ENCODE measurements at places on chromosomes 16 and 17. TPM values are rescaled to one million over a fixed set of nuclear protein-coding genes. Genes with fewer than 3 reads are reported as not detected.

Gene TLCD2
- 13.6 TPM for total RNA-seq

Gene CASKIN2
- 127 TPM for total RNA-seq

Gene SP6
- total RNA-seq: 0.62 TPM

Gene OTOA
- 0.31 TPM for total RNA-seq

Gene CACNG5
- not detected for total RNA-seq

DNA sequence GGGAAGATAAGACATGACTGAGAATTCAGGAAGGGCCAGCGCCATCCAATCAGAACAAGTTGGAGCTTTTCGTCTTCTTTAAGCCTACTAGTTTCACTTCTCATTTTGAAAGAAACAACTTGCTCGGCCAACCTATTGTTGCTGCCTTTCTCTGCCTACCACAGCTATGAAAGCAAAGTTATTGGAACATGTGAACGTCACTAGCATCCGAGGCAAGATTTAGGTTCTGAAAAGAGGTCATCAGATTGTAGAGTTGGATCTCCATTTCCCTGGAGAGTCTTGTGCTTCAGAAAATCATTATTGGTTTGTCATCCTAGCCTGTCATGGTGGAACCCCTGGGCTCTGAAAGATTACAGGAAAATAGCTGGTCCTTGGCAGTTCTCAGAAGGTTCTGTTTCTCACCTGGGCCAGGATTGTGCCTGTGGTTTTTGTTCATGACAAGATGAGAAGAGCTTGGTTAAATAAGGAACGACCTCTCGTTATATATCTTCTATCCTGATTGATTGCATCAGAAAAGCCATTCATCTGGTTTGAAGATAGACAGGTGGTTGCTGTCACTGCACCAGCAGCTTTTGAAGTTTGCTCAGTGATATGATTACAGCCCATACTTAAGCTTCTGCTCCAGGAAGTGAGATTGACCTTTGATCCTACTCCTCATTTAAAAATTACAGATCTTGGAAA lies 25.3 kb downstream of the CDH13 start:
- DNase-seq: no peak

Gene KRT25
- not detected for total RNA-seq

DNA sequence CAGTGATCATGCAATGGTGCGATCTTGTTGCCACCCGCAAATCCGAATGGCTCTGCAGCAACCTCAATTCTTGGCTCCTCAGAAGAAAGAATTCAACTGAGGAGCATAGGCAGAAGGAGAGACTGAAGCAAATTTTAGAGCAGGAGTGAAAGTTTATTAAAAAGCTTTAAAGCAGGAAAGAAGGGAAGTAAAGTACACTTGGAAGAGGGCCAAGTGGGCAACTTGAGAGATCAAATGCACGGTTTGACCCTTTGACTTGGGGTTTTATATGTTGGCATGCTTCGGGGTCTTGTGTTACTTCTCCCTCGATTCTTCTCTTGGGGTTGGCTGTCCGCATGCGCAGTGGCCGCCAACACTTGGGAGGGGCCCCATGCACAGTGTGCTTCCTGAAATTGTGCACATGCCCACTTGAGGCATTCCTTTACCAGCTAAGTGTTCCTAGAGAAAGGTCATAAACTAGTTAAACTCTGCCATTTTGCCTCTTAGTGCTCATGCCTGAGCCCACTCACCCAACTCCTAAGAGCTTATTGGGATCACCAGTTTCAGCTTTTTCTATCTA lies 36.7 kb downstream of the ZNRF1 start:
- no peak for DNase-seq

DNA sequence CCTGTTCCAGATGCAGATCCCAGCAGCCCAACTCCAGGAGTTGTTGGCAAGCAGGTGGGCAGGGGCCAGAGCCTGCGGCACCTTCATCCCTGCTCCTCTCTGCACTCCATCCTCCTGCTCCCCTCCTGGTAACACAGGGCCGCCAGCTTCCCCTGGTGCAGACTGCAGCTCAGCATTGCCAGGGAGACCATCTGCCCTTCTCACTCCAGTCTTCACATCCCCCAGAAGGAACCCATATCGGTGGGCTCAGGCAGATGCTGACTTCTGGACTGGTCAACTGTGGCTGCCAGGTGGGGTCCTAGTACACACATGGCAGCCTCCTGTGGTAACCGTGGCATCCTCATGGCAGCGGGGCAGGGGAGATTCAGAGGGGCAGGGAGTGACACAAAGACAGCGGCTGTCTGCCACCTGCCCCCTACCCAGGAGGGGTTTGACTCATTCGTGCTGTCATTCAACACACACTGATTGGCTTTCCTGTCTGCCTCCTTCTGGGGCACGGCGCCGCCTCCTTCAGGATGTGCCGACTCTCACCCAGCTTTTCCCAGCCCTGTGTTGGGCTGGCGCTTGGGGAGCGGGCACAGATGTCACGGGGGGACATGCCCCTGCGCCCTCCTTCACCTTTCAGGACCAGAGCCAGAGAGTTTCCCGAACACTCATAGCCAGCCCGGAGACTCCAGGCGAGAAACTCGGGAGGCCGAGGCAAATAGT lies 120.9 kb downstream of the CMIP start:
- DNase-seq: no peak

Gene TAF15
- total RNA-seq: 183 TPM

GRCh38 chr17:21213638-21214014 lies 335 bp downstream of the TMEM11 start:
- no peak for DNase-seq

Gene ATXN7L3
- 59.8 TPM for total RNA-seq

GRCh38 chr17:56653877-56654276 lies 60.4 kb downstream of the NOG start:
- DNase-seq: no peak

DNA sequence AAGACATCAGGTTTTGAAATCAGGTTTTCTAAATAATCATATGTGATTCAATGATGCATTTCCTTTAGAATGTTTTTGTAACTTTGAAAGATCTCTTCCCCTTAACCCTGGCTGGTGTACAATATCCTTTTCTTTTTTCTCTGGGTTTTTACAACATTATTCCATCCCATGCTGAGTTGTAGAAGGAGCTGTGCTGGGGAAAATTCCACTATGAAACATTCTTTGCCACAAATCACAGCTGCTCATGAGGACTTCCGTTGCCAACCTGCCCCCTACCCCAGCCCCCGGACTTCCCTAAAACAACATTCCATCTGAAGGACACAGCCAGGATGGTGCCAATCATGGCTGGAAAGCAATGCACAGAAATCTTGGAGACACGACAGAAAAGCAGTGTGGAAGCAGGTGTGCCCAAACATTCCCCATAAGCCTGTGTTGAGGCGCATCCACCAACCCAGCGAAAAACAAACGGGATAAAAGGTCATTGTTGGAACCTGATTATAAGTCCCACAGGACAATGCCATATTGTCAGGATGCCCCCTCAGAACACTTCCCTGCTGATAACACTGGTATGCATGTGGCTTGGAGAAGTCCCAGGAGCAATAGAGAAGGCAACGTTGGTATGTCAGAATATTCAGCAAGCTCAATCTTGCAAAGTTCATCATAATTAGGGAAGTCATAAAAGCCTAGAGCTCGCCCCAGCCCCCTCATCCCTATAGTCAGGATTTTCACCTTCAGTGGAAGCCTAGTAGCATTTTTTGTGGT lies 475.0 kb downstream of the HS3ST3B1 start:
- DNase-seq: no peak

Gene MRM1
- total RNA-seq: 5.6 TPM

GRCh38 chr16:66905633-66906539 lies 12.8 kb downstream of the CDH16 start:
- no peak for DNase-seq

DNA sequence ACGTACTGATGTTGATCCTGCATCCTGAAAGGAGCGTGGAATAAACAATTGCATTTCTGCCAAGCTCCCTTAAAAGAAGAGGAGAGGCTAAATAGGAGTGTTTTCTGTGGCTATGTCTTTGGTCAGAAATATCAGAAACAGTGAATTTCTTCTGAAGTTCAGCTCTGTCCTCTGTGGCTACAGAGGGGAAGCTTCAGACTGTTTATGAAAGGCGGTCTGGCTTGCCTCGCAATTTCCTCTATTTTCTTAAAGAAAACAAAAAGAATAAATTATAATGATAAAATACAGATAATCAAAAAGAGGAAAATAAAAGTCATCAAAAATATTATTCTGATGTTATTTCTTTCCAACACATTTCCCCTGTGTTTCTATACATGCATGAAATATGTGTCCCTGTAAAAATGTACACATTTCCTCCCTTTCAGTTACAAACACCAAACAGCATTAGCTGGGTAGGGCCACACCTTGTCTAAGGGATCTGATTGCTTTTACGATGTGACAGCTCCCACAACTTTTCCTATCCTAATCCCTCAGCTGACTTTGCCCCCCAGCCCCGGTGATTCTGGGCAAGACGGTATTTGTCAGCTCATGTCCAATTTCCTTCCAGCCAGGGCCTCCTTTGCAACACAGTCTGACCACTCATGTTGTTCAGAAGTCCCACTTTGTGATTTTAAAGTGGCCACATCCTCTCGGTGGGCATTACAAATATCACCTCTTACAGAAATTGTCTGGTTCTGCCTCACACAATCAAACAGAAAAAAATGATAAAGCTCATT lies 439.0 kb downstream of the HS3ST3B1 start:
- no peak for DNase-seq

GRCh38 chr16:79770244-79771064 lies 169.9 kb upstream of the MAF start:
- peak; percentile 94 for DNase-seq

- DNase-seq: no peak
Observed at GRCh38 chr16:69613378-69614154, 47.8 kb downstream of the NFAT5 start.

DNA sequence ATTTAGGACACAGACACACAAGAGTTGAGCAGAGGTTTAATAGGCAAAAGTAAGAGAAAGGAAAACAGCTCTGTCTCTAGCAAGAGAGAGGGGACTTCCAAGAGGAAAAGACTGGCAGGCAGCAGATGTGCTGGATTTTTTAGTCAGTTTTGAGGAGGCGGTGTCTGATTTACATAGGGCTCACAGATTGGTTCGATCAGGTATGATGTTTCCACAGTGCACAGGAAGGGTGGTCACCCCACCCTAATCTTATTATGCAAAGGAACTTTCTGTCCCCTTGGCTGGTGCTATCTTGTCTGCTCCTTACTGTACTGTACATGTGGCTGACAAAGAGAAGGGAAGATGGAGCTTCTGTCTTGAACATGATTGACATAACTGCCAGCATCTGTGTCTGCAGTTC lies 25.3 kb downstream of the BFAR start:
- DNase-seq: no peak
